ENCODE measurements at places on chromosomes 5 and 9.

DNA sequence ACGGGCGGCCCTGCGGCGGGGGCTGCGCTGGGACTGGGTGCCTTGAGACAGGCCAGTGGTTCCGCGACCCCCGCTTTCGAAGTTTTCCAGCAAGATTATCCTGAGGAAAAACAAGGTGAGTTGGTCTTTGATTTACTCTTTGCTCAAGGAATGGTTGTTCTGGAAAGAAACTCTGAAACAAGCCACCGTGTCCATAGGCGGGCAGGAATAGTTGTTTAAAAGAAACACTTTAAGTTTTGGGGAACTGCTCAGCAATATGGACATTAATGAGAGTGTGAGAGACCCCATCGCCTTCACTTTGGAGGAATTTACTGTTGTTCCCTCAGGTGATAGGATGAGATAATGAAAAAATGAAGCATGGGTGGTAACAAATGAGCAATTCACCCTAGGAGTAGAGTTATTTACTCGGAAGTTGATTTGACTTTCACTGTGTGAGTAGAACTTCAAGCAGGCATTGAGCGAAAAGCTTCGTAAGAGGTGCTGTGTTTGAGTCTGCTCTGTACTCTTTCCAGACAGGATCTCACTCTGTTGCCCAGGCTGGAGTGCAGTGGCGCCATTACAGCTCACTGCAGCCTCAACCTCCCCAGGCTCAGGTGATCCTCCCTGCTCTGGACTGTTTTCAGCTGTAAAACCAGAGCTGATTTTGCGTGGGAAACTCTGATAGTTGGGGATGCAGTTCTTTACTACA is 1.1 kb downstream of the DMRTA1 start:
- no peak for DNase-seq

GRCh38 chr9:21812946-21813568 is 10.6 kb downstream of the MTAP start:
- peak; percentile 45 for DNase-seq

DNA sequence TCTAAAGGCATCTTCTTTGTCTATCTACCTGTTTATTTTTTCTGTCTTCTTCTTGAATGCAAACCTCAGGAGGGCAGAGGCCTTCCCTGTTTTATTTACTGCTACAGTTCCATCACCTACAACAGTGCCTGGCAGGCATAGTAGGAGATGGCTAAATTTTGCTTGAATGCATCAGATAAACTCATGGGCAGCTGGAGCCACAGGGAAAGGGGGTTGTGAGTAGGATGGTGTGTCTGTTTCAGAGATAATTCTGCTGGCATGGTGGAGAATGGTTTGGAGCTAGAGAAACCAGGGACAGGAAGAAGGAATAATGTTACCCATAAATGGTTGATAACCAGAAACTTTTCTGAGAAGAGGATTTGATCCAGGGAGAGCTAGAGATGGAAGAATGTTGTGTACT is 189.8 kb upstream of the BRINP1 start:
- no peak for DNase-seq

- DNase-seq: no peak
Observed at GRCh38 chr5:10704949-10705621, 55.9 kb downstream of the DAP start.

GRCh38 chr9:95242613-95243012 is 74.9 kb downstream of the FANCC start:
- DNase-seq: no peak

- DNase-seq: no peak
Observed at GRCh38 chr5:177588413-177588909, 3.5 kb upstream of the TMED9 start.

DNA sequence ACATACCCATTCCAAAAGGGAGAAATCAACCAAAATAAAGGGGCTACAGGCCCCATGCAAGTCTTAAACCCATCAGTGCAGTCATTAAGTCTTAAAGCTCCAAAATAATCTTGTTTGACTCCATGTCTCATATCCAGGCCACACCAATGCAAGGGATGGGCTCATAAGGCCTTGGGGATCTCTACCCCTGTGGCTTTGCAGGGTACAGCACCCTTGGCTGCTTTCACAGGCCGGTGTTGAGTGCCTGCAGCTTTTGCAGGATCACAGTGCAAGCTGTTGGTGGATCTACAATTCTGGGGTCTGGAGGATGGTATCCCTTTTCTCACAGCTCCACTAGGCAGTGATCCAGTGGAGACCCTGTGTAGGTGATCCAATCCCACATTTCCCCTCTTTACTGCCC is 5.0 kb upstream of the SPINK14 start:
- DNase-seq: no peak
